Stimulated activated CD4-positive, alpha-beta T cell treated with anti-CD3 and anti-CD28 coated beads, Interleukin-15, amount 100 ng/mL, for 1 hour (primary cell): ENCODE measurements at places on chromosomes 13 and 19.

GRCh38 chr19:3129112-3129511, 6.7 kb upstream of the GNA15 start:
- DNase-seq = no peak

GRCh38 chr19:36986131-36986530, 70.0 kb downstream of the ZNF568 start:
- no peak for DNase-seq

GRCh38 chr19:16688084-16688483, 27.1 kb downstream of the TMEM38A start:
- DNase-seq = no peak

DNA sequence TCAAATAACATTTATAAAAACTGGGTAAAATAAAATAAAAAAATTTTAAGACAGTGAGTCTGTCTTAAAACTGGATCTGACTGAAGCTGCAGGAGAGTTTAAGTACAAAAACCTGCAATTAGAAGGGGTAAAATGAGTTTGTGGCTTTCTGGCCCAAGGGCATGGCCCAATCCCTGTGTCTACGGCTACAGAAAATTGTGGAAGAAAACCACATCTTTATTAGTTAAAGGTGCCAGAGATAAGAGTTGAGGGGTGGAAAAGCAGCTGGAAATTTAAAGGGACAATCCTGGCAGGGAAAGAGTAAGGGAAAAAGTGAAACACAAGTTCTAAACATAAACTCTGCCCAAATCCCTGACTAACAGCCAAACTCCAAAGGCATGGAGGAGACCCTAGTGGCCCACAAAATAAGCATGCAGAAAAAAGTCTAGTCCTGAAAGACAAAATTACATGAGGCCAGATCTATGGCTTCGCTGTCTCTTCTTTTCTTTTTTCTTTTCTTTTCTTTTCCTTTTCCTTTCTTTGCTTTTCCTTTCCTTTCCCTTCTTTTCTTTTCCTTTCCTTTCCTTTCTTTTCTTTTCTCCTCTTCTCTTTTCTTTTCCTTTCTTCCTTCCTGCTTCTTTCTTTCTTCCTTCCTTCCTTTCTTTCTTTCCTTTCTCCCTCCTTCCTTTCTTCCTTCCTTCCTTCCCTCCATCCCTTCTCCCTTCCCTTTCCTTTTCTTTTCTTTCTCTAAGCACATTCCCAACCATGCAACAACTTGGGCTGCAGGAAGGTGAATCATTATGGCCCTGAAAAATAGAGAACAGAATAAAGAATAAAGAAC, 23.5 kb upstream of the DLEU7 start:
- DNase-seq = no peak

DNA sequence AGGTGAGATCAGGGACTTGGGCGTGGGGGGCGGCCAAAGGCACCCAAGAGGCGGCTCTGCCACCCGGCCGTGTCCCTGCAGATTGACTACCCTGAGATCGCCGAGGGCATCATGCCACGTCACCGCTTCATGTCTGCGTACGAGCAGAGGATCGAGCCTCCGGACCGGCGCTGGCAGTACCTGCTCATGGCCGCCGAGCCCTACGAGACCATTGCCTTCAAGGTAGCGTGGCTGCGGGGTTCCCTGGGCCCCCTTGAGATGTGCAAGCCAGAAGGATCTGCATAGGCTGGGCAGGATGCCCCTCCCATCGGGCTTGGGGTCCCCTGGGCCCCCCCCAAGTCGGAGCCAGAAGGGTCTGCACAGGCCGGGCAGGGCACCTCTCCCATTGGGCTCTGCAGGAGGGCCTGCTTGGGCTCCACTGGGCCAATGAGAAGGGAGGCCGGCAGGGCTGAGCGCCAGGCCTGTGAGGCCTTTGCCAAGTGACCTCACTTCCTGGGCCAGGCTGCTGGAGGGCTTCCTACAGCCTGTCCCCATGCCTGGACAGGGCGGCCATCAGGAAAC, 2.2 kb upstream of the AMH start:
- DNase-seq = no peak

GRCh38 chr13:78029901-78030300, 111.3 kb upstream of the EDNRB start:
- no peak for DNase-seq
